T-helper 17 cell (primary cell): ENCODE measurements at places on chromosomes 16 and 17.

GRCh38 chr17:83077411-83077810 lies 2.0 kb upstream of the METRNL start:
- no peak for DNase-seq

DNA sequence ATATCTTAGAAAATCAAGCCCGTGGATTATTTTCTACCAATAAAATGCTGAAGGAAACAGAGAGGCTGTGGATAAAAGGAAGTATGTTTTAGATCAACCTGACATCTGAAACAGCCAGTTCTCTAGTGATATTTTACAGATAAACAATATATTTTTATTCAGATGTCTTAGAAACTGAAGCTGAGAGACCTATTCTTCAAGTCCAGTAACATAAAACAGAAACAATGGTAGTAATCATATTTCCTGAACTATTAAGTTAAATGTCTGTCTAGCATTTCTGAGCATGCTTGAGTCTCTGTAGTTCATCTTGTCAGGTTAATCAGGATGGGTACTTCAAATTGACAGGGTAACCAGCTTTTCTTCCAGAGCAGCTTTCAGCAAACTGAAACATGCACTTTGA lies 449.6 kb upstream of the TOM1L1 start:
- no peak for DNase-seq

DNA sequence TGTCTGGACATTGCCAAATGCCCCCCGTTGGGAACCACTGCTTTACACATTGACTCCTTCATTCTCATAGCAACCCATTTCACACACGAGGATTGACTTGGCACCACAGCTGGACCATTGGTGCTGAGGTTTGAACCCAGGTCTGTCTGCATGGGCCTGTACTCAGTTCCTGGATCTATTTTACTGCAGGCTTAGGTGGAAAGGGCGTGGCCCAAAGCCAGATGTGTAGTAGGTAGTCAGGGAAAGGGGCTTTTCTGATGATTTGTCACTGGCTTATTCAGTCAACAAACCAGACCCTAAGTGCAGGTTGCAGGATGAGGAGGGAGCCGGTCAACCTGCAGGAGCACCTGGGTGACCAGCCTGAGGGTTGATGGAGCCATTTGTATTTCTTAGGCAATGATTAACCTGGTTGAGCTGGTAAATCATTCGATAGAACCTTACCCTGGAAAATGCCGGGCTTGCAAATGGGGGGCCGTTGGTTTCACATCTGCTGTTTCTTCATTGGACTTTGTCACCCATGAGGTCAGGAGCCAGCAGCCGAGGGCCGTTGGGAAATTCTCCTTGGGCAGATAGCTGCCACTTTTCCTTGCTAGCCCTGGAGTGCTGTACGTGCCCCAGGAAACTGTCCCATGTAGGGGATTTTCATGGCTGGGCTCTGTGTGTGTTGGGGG lies 104.4 kb downstream of the CMIP start:
- no peak for DNase-seq

DNA sequence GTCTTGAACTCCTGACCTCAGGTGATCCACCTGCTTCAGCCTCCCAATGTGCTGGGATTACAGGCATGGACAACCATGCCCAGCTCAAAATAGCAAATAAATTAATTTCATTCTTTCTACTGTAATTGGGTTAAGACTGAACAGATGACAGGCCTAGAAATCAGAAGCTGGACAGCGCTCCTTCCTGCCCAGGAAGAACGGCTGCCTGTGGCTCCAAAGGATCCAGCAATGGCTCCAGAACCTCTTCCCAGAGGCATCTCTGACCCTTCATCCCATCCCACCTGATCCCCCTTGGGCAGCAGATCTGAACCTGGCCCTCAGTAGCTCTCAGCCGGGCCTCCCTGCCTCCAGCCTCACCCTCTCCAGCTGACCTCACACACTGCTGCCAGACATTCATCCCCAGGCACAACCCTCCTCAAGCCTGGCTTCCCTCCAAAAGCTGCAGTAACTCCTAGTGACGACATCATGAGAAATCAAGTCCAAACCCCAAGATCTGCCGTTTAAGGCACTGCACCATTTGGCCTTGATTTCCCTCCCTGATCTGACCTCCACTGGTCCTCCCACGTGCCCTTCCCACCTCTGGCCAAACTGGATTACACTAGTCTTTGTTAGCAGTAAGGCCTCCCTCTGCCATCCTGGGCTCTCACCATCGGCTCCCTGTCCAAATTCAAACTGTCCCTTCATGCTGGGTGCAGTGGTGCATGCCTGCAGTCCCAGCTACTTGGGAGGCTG lies 3.1 kb upstream of the MIF4GD start:
- DNase-seq = no peak

GRCh38 chr17:38797158-38797490 lies 2.2 kb downstream of the PIP4K2B start:
- no peak for DNase-seq

DNA sequence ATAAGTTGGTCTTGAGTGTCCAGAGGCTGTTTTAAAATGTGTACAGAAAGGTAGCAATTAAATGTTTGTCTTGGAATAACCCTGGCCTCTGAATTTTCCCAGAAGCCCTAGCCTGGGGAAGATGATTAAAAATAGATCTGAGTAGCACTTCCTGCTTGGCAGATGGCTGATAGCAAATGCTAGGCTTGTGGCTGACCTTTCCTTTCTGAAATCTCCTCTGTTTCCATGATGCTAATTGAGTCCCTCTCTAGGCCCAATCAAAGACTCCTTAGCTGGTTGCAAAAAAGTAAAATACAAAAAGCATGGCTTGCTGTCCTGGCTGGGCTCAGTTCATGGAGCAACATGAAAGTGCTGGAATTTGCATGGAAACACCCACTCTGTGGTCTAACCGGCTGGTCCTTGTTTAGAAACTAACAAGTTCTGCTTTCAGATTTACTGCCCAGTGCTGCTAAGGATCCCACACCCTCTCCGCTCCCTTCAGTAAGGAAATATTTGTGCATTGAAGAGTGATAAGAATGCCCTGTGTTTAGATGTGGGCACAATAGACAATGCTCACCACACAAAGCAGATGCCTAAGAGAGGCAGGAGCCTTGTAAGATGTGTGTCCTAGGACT lies 40.8 kb downstream of the YPEL2 start:
- DNase-seq = no peak

- DNase-seq = no peak
Measured at GRCh38 chr16:30144917-30145316, 21.9 kb upstream of the MAPK3 start.

- DNase-seq = no peak
Measured at GRCh38 chr17:81376946-81377714, 18.1 kb upstream of the BAHCC1 start.

- no peak for DNase-seq
Measured at GRCh38 chr16:55725055-55725777, 69.4 kb downstream of the SLC6A2 start.

DNA sequence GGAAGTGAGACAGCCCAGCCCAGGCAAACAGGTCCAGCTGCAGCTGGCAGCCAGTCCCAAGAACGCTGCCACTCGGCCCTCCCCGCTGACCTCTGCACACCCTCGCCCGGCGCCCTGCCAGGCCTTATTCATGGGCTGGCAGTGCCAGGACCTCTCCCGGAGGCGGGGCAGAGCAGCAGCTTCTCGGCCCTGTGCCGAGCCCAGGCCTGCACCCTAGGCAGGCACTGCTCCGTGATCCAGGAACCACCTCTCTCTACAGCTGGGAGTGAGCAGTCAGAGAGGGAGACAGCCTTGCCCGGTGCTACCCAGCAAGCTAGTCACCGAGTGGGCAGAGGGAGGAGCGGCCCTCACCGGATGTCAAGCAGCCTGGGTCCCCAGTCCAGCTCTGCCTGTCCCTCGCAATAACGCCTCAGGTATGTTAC lies 79.9 kb upstream of the CBX4 start:
- DNase-seq = no peak

- no peak for DNase-seq
Measured at GRCh38 chr16:50015631-50016030, 9.4 kb upstream of the CNEP1R1 start.

DNA sequence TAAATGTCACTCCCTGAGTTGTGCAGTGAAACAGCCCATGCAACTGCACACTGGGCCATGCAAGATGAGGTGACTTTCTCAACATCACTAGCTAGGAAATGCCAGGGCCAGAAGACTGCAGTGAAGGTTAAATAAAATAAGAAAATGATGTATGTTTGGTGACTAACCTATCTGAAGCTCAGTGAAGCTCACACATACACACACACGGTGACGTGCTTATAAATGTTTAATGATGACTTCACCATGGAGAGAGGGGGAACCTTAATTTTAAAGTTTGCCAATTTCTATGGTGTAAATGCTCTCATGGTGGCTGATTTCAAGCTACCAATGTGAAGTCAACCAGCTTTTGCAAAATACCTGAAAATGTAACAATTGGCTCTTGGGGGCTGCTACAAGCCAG lies 166.4 kb downstream of the MAF start:
- DNase-seq = no peak

GRCh38 chr16:24036614-24037013 lies 200.8 kb downstream of the PRKCB start:
- no peak for DNase-seq

GRCh38 chr16:50093607-50094539 lies 28.1 kb downstream of the HEATR3 start:
- DNase-seq = peak; percentile 8

DNA sequence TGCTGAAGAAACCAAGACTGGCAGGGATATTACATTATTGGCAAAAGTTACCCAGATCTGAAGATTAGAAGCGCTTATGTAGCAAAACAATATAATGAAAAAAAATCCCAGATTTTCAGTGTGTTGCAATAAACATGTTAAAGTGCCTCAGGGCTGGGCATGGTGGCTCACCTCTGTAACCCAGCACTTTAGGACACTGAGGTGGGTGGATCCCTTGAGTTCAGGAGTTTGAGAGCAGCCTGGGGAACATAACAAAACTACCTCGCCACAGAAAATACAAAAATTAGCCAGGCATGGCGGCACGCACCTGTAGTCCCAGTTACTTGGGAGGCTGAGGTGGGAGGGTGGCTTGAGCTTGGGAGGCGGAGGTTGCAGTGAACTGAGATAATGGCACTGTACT lies 6.8 kb downstream of the ZNF207 start:
- DNase-seq = no peak

- no peak for DNase-seq
Measured at GRCh38 chr17:66520999-66521398, 218.6 kb downstream of the PRKCA start.

- peak; percentile 96 for DNase-seq
Measured at GRCh38 chr17:2303204-2304188, at the start of the genes SMG6 and SRR. TSS of gene SMG6 (minus strand) at chr17:2303785. CDS start at chr17:2303720, 65 bp downstream. TSS of gene SRR (plus strand) at chr17:2303950. CDS start at chr17:2315561, 11,611 bp downstream.

- no peak for DNase-seq
Measured at GRCh38 chr16:50699326-50700159, 6.1 kb downstream of the NOD2 start.

DNA sequence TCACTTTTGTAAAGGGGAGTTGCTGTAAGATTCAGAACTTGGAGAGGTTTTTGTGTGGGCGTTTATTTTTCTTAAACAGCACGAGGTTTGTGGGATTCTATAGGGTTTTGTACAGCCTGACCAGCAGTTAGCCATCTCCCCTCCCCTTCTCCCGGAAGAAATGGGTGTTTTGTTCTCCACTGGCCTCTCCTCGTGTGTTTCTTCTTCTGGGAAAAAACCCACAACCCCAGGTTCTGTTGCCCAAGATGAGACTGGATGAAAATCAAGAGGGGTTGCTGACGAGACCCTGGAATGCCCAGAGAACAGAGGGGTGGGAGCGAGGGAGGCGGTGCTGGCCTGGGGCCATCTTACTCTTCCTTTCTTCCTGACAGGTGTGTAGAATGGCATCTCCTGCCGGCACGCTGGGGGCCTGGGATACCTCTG lies 186.1 kb downstream of the MSI2 start:
- no peak for DNase-seq

GRCh38 chr16:89303617-89304016 lies 86.1 kb downstream of the ZNF778 start:
- no peak for DNase-seq

DNA sequence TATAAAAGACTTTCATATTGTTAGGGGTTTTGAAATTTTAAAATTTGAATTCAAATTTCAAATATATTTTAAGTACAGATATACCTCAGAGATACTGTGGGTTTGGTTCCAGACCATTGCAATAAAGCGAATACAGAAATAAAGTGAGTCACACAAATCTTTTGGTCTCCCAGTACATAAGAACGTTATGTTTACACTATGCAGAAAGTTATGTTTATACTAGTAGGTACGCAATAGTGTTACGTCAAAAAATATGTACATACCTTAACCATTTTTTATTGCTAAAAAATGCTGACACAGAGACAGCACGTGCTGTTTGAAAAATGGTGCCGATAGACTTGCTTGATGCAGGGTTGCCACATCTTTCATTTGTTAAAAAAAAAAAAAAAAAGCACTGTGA lies 19.7 kb downstream of the NUP88 start:
- DNase-seq = no peak

DNA sequence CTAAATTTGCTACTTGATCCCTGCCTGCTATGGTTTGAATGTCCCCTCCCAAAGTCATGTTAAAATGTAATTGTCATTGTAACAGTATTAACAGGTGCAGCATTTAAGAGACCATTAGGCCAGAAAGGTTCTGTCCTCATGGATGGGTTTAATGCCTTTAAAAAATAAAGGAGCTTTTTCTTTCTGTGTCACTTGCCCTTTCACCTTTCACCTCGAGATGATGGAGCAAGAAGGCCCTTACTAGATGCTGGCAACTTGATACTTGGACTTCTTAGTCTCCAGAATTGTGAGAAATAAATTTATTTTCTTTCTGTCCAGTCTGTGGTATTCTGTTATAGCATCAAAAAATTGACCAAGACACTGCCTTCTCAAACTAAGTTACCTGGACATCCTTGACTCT lies 98.5 kb downstream of the BRIP1 start:
- DNase-seq = no peak

- DNase-seq = no peak
Measured at GRCh38 chr16:503150-504071, 24.1 kb upstream of the CAPN15 start.

- DNase-seq = no peak
Measured at GRCh38 chr17:62935523-62935922, 30.5 kb upstream of the TANC2 start.

DNA sequence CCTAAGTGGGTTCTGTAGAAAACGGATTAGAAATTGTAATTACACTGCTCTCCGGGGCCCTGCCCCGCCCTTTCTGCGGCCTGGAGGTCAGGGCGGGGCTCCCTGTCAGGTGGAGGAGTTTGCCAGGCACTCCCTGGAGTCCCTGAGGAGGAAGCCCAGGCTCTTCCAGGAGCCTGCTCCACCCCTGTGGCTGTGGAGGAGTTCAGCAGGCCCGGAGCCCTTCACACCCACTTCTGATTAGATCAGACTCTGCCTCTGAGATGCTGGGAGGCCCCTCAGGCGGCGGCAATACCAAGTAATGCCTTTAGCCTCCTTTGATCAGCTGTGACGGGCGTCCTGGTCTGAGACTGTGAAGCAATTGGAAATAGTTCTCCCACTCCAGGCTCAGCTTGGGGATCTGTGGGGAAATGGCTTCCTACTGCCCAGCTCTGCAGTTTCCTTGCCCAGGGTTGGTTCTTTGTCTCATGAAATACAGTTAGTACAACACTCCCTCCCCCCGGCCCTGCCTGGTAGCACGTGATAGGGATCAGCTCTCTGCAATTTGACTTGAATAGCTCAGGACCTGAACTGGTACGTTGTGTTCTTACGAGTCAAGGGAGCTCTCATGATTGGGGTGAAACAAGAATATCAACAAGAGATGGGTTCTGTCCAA lies 22.3 kb downstream of the BAIAP2 start:
- DNase-seq = no peak
